ENCODE measurements at places on chromosomes 7 and 10.

GRCh38 chr10:97503406-97503805 lies 4.7 kb downstream of the UBTD1 start:
- no peak for DNase-seq

GRCh38 chr7:125663961-125664360 lies 734.3 kb upstream of the POT1 start:
- no peak for DNase-seq

GRCh38 chr7:44378744-44379143 lies 53.4 kb upstream of the CAMK2B start:
- peak; percentile 1 for DNase-seq

- peak; percentile 18 for DNase-seq
Measured at GRCh38 chr10:12321641-12322040, 27.7 kb upstream of the CAMK1D start.

- DNase-seq, result no peak
Measured at GRCh38 chr10:60155099-60155877, 234.4 kb downstream of the ANK3 start.

DNA sequence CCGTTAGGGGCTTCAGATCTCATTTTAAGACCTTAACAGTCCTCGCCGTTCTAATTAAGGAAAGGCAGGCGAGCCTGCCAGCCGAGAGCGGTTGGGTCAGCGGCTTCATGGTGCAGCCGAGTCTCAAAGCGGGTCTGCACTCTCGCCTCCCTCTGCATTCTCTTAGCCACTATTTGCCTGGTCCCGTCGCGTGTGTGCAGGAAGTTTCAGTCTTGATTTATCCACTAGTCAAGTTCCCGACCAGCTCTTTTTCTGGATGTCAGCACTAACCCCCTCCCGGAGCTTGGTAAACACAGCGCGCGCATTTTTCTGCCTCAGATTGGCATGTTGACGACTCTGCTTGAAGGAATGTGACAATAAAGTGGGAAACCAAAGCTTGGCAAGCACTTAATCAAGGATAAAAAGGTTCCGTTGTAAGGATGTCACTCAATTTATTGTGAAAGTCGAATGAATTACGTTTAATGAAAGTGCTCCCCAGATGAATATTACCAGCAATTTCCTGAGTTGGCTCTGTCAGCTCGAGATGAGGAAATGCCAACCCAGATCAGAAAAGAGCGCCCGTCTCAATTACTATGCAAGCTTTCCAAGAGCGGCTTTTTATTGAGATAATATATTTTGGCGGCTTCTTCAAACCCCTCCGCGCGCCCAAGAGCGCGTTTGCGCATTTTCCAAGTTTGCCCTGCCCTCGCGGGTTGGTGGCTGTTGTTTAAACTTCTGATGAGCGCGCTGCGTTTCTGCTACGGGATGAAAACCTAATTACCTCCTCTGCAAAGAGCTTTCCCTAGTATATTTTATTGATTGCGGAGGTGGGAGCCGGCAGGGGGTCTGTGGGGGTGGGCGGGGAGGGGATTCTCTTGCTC lies 7.9 kb downstream of the NXPH1 start:
- DNase-seq, result no peak

DNA sequence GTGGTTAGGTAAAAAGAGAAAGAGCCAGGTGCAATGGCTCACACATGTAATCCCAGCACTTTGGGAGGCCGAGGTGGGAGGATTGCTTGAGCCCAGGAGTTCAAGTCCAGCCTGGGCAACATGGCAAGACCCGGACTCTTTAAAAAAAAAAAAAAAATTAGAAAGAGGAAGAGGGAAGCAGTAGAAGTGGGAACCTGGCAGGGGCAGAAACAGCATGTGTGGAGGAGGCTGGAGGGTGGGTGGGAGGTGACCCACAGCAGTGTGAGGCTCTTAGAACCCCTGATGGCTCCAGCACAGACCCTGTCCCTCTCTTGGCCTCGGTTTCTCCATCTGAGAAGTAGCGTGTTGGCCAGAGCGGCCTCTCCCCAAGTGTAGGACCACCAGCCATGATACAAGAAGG lies 4.9 kb upstream of the CCL24 start:
- DNase-seq, result no peak

- DNase-seq, result no peak
Measured at GRCh38 chr7:135248546-135248945, 14.9 kb downstream of the STRA8 start.

DNA sequence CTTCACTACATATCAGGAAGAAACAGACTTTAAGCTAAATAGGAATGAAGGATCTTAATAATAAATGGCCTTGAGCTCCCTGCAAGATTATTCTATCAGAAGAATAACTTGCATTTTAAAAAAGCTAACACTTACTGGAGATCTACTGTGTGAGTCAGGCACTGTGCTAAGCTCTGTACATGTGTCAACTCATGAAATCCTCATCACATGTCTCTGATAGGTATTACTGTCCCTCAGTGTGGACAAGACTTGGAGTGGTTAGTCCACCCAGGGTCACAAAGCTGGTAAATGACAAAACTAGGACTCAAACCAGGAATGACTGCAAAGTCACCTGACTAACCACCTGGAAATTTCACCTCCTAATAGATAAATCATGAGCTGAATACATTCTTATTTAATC lies 57.1 kb upstream of the KCTD7 start:
- DNase-seq, result no peak

DNA sequence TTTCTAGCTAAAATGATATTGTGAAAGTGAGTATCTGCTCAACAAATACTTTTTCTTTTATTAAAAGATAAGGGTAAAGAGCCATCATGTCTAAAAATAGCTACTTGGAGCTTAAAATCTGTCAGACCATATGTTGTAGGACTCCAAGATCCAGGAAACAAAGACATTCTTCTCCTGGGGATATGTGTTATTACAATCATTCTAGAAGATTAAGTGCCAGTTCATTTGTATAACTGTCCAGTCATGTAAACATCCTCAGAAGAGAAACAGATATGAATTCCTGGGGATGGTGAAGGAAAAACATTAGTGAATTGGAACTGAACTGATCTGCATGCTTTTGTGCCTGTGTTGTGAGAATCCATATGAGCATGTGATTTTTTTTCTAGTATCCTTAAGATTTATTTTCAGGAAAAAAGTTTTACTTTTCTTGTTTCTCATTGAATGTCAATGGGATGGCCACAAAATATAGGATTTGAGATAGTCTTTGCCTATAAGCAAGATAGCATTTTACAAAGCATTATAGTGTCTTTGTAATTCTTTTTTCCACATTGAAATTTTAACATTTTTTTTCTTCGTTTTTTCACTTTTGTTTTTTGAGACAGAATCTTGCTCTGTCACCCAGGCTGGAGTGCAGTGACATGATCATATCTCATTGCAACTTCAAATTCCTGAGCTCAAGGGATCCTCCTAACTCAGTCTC lies 14.4 kb upstream of the MTERF1 start:
- no peak for DNase-seq

DNA sequence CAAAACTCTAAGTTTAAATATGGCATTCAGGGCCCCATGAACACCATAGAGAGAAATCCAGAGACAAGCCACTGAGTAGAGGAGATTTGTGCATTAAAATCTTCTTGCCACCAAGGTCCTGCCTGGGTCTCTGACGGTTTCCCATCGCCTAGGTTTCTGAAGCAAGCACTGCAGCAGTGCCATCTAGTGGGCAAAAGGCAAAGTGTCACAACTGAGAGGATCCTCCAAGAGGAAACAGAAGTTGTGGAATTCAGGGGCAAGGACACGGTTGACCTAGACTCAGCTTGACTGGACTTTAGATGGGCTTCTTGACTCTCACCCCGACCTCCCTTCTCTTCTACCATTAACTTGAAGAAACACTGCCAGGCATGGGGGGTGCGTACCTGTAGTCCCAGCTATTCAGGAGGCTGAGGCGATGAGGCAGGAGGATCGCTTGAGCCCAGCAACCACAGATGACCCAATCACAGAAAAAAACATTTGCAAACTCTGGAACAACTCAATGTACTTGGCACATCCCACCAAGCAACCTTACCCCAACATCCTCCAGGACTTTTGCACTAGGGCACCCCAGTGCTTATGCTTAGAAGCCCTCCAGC lies 604.1 kb downstream of the GALNT17 start:
- DNase-seq, result peak; percentile 60

DNA sequence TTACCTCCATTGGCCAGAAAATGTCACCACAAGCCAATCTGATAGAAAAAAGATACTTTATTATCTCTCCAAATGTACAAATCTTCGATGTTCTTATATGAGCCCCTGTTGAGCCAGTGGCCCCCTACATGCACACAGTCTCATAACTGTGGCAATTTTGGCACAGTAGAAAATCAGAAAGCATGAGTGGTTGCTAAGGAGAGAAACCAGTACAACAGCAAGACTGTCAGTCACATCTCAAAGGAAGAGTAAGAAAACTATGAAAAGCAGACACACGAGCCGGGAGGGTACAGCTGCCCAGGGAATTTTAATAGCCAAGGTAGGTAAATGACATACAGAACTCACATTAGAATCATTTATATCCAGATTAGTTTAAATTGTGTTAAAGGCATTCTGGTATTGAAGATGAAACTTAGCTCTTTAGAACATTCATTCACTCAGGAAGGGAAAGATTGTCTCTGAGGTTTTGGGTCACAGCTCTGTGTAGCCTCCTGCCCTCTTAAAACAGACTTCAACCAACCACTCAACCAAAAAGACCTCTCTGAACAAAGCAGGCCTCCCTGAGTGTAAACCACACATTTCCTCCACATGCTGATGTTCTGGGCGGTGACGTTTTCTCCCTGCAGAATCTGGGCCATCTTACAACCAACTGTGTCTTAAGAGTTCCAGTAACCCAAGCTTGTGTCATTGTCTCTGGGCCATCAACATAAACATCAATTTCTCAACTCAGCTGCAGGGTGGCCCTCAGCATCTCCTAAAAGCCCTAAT lies 80.8 kb upstream of the ADAM12 start:
- DNase-seq, result no peak

DNA sequence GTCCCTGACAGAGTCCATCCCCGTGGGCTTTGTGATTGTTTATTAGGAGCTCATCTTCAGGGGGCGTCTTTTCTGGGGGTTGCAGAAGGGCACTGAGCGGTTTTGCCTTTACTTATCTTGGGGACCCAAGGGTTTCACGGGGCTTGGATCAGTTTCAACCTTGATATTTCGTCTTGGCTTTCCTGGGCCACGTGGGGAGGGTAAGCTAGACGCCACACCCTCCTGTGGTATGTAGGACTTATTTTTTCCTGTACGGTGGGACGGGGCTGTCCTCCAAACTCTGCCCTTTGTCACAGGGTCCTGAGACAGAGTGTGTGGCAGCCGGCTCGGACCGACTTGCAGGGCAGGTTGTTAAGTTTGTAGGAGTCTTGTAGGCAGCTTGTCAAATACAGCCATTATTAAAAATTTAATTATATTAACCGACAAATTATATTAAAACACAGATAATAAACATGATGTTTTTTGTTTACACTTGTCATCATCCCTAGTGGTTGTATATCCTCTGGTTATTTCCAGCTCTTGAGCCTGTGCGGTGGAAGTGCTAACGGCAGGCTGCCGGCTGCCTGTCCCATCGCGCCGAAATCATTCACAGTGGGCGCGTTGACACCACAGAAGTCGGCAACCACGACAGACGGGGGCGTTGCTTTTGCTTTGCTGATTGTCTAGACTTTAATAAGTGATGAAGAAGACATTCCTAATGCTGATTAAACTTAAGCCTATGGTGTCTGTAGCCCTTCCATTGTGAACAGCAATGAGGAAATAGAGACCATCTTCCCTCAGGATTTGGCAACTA lies 193.2 kb downstream of the DNAJB6 start:
- no peak for DNase-seq

DNA sequence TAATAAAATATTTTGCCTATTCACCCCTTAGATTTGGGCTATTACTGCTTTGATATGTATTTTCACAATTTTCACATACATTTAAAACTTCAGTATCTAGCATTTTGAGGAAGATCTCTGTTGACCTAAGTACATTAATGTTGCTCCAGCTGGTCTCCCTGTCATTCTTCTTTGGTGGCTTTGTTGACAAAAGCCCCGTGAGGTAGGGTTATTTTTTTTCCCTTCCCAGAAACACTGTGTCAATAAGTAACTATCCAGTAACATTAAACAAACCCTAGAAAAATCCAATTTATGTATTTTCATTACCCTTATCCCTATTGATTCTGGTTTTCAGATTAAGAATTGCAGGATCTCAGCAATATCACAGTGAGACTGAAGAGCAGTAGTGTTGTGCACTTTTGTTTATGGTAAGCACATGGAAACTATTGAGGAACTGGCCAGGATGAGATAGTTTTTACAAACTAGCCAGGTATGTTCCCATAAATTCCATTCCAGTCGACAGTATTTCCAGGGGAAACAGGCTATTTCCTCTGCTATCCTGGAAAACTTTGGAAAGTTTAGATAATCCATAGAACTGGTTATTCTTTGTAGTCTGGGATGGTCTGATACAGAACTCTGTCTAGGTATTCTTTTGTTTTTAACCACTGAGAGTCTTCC lies 198.2 kb downstream of the PON1 start:
- no peak for DNase-seq

GRCh38 chr10:24341371-24341770 lies 132.4 kb downstream of the KIAA1217 start:
- no peak for DNase-seq

GRCh38 chr7:72435925-72436480 lies 23.9 kb upstream of the CALN1 start:
- no peak for DNase-seq

DNA sequence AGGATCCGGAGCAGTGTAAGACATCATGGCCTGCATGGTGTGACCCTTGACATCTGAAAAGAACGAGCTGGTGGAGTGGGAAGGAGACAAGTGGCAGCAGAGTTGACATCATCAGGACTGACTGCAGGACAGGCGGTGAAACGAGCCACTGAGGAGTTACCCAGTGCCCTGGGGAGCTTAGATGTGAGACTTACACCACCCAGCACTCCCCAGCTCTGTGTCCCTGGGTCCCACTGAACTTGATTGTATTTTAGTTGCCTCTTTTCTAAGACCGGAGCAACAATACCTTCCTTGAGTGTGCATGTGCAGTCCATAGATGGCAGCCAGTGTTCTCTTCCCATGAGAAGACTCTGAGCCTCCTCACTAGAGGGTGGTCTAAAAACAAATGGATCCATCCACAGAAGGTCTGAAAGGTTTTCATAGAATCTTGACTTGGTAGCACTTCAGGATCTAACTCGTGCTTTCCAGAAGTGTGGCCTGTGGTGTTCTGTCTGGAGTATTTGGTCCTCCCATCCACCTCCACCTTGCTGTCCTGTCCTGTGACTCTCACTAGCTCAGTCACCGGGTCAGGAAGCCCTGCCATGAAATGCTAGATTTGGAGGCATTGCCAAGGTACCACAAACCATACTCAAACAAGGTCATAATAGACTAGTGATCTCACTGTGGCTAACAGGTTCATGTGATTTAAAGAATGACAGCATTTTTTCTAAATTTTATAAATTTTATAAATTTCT lies 59.0 kb downstream of the IKZF1 start:
- DNase-seq, result no peak

- no peak for DNase-seq
Measured at GRCh38 chr7:118572604-118573003, 348.1 kb downstream of the ANKRD7 start.

- DNase-seq, result peak; percentile 5
Measured at GRCh38 chr7:10128748-10129147, 844.9 kb upstream of the PHF14 start.

DNA sequence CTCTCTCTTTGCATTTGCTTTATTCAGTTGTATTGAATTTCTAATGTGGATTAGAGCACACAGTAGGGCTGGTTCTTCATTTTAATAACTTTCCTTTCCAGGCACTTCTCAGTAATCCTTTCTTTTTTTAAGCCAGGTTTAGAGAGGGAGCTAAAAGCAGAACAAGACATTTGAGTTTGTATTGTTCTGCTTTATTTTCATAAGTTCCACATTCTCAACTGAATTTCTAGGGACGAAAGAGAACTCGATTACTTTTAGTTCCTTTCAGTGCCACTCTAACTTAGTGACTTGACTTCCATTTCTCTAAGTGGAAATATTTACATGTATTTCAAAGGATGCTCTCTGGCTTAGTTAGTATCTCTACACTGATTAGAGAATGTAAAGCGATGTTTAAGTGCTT lies 145.6 kb downstream of the EXOC4 start:
- no peak for DNase-seq

Measured in iPS-NIHi11 (cell line).